ENCODE measurements at places on chromosomes 6 and 20.
A peak's percentile ranks its signal among the peaks of the same experiment; 100 is the strongest.

DNA sequence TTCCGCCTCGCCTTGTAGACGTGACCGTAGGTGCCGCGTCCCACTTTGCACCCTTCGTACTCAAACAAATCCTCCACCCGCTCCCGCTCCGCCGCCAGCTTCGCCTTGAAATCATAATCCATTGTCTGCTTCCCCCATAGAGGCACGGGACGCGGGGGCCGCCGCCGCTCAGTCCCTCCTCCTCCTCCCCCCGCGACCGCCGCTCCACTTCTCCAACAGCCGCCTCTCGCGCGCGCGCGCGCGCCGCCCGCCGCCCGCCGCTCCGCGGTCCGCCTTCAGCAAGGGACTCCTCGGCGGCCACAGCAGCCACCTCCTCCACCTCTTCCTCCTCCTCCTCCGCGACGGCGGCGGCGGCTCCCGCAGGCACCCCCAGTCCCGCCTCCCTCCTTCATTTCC is 256 bp downstream of the CDK19 start:
- no peak for DNase-seq

DNA sequence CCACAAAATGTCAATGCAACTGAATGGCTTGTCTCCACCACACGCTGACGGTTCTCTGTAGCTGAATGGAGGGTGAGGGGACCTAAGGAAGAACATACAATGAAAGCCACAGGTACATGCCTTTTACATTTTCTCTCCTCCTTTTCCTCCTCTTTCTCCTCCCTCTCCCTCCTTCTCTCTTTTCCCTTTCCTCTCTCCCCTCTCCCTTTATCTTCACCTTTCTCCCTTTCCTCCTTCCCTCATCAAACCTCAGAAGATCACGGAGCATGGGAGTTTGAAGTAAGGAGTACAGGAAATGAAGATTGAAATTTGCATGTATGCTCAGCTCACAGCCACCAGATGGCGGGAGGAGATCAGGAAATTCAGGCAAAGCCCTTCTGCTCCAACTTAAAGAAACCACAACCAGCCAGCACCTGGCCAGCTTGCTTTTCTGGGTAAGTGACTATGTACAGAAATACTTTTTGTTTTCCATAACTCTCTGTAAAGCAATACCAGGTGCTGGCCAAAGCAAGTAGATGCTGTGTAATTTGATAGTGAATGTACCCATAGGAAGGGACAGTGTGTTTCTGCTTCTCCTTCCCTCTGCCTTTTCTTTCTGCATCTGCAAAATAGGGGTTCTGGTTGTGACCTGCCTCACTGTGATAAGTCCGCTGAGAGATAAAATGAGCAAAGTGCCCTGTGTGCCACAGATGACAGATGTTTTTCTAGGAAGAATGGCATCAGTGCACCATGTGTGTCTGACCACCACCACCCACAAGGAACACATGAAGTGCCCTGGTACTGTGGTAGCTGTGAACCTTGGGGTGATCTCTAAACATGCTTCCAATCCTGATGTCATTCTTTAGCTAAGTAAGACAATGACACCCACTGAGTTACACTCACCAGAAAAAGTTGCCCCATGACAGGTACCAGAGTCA is 18.6 kb upstream of the FOXO3 start:
- DNase-seq: peak; percentile 90

GRCh38 chr6:106159531-106159940 is 73.4 kb downstream of the PRDM1 start:
- no peak for DNase-seq

GRCh38 chr6:33791620-33792019 is 2.7 kb upstream of the LEMD2 start:
- DNase-seq: no peak

GRCh38 chr6:77036400-77036799 is 426.9 kb downstream of the HTR1B start:
- no peak for DNase-seq

DNA sequence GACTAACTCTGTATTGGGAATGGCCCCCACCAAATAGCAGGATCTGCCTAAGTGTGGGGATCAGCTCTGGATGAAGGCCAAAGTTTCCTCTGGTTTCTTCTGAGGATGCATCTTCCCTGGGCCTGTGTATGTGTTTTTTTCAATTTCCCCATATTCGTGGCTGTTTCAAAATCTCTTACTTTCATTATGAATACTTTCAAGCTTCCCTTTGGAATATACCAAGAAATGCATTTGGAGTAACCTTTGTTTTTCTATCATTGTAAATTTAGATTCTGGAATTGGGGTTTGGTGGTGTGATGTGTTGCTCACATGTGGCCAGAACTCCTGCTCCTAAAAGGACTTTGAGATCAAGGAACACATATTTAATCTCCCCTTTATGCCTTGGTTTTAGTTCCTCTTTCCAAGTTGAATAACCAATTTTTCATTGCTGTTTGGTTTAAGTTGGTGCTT is 8.4 kb downstream of the ENTPD6 start:
- DNase-seq: peak; percentile 21

- no peak for DNase-seq
These were observed 12.2 kb upstream of the STK35 start for GRCh38 chr20:2089447-2089846.

- no peak for DNase-seq
These were observed 84.1 kb upstream of the FOXP4 start for GRCh38 chr6:41462033-41462432.

- no peak for DNase-seq
These were observed 32.9 kb upstream of the TENT5A start for GRCh38 chr6:81785377-81785776.

- DNase-seq: peak; percentile 45
These were observed 434.1 kb downstream of the RFPL4B start for GRCh38 chr6:112781241-112781640.

GRCh38 chr20:38700141-38700540 is 24.1 kb upstream of the SLC32A1 start:
- DNase-seq: no peak

DNA sequence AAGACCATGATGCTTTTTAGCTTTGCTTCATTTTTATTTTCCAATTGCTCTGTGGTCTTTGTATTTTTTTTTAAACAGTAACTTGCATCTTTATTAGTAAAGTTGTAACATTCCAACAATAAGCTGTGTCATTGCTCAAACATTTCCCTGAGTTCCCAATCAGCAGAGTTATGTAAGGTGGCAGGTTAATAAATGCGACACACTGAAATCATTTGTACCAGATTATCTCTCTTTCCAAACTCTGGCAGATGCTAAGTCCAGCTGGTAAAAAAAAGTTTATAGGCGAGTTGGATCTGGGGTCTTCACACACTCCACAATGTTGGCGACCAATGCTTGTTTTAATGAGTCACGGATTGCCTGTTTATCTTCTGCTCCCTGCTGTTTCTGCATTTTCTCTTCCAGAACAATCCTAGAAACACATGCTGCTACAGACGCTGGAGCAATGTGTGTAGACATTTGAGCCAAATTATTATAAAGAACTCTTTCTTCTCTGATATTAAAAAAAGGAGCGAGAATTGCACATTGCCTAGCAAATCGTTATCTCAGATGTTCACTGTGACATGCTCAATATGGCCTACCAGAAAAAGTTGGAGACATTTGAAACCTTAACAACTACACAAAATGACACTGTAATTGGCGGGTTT is 113.6 kb upstream of the IFNGR1 start:
- peak; percentile 92 for DNase-seq

- no peak for DNase-seq
These were observed 125.2 kb downstream of the PACRG start for GRCh38 chr6:162852840-162853577.

- no peak for DNase-seq
These were observed 159.4 kb upstream of the SPTLC3 start for GRCh38 chr20:12849225-12849910.

GRCh38 chr6:24194978-24195700 is 69.1 kb downstream of the NRSN1 start:
- no peak for DNase-seq

GRCh38 chr6:153698637-153699036 is 340.4 kb upstream of the OPRM1 start:
- no peak for DNase-seq

GRCh38 chr6:83231146-83231545 is 38.0 kb downstream of the RWDD2A start:
- DNase-seq: no peak

GRCh38 chr6:143744551-143745165 is 66.9 kb downstream of the PHACTR2 start:
- DNase-seq: peak; percentile 49

- DNase-seq: no peak
These were observed 21.9 kb upstream of the CD2AP start for GRCh38 chr6:47455533-47456209.

DNA sequence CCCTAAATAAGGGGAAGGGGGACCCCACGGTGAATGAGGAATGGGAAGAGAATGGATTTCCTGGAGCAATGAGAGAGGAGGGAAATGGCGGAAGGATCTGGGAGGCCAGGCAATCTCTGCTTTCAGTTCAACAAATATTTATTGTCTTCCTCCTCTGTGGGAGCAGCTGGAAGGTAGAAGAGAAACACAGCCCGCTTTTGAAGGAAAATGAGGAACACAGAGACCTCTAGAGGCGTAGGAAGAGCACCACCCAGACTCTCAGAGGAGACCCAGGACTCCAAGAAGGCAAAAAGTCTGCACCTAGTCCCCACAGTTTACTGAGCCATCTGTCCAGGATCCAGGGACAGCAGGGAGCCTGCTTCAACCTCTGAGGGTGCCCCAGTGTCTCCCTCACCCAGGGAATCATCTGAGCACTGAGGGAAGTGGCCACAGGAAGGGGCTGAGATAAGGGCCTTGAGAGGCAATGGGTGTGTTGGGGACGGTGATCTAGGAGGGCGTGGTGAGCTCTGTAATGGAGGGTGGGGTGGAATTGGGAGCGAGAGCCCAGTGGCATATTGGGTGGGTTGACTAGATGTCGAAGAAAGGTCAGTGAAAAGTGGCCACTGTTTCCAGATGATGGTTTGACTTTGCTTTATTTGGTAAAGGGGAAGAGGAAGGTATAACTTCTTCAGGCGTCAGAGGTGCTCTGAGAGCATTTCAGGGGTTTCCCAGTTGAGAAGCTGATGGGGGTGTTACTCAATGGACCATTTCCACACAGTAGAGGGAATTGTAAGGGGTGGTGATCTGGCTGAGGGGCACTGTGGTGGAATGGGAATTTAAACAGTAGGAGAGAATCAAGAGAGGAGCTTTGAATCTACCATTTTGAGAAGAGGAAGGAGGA is 610 bp downstream of the PSORS1C1 start:
- DNase-seq: no peak

DNA sequence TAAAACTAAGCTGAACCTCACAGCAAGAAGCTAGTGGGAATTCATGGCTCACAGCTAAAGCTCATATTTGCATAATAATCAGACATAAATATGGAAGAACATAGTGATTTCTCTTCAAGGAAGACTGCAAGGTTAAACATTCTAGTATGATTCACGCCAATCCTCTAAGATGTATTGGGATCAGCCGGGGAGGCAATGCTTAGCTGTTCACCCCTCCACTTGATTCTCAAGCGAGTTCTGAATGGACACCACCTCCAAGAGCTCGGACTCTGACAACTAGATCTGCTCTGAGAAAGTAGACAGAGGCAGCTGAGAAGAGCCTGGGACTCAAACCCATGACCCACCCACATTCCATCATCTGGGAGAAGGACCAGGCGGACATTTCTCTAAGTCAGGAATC is 118.4 kb upstream of the EDN1 start:
- DNase-seq: no peak

DNA sequence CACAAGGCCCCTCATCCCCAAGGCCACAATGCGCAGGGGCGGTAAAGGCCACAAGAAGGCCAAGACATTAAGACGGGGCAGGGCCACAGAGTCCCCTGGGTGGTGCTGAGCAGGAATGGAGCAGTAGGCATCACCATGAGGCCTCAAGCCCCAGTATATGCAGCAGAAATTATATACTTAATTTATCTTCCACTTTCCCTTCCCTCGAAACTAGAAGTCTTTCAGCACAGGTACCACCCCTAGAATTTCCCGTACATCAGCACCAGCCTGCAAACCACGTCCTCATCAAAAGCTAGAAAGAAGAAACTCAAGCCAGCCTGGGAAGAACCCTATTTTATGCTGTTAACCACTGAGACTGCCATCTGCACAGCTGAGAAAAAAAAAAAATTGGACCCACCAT is 89.4 kb downstream of the PLG start:
- DNase-seq: no peak

GRCh38 chr20:7772371-7772770 is 167.9 kb downstream of the HAO1 start:
- peak; percentile 12 for DNase-seq

GRCh38 chr6:25084508-25084833 is 148.7 kb upstream of the RIPOR2 start:
- no peak for DNase-seq

DNA sequence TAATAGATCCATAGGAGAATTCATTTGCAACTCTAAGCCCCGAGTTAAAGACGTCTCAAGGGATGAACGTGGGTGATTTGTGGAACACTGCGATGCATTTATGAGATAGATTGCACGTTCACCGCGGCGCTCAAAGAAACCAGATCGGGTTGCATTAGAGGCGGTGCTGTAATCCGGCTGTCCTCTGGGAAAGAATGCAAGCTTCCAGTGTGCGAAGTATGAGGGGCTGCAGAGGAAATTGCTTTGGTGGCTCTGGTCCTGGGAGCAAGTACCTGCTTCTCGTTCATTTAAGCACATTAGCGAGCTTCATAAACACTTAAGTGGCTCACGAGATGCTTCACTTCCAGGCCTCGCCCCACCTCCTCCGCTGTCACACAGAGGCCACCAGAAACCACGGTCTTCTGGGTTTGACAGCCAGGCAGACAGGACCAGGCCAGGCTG is 182.3 kb downstream of the CDH4 start:
- DNase-seq: no peak

GRCh38 chr6:140174524-140174923 is 800.1 kb upstream of the CITED2 start:
- DNase-seq: no peak

GRCh38 chr20:40869218-40870147 is 159.1 kb upstream of the TOP1 start:
- no peak for DNase-seq

DNA sequence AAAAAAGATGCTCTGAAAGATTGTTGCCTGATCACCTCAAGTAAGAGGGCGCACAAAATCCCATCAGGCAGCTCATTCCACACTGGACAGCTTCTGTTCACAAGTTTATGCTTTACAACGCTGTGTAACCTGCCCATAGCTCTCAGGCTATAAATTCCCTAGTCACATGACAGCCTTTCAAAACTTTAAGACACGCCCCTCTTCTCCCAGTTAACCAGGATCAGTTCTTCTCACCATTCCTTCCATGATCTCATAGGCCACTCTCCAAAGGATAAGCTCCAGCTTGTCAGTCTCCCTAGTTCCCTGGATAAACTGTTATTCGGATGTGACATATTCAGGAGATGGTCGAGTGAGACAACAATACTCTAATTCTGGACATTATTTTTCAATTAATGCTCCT is 15.0 kb downstream of the ADNP start:
- DNase-seq: no peak

GRCh38 chr20:25042531-25043498 is 15.1 kb downstream of the ACSS1 start:
- DNase-seq: no peak

GRCh38 chr6:131208787-131209186 is 73.5 kb downstream of the AKAP7 start:
- DNase-seq: no peak

- no peak for DNase-seq
These were observed 41.0 kb downstream of the C20orf203 start for GRCh38 chr20:32632461-32633354.

GRCh38 chr6:81465859-81466258 is 286.6 kb downstream of the TENT5A start:
- DNase-seq: no peak

Measured in lung (tissue), 17 donors.